ENCODE measurements at places on chromosomes 7 and 10. TPM values are rescaled to one million over a fixed set of nuclear protein-coding genes. Genes with fewer than 3 reads are reported as not detected.

Gene C1QL3
- polyA plus RNA-seq = not detected

Gene GSTO2
- polyA plus RNA-seq = 1.1 TPM

Gene SLC16A12
- polyA plus RNA-seq = 1.9 TPM

Gene CAMK2B
- 17.7 TPM for polyA plus RNA-seq

Gene POLR2J2
- 6.7 TPM for polyA plus RNA-seq

GRCh38 chr10:35437829-35438228, 101.5 kb downstream of the CCNY start:
- DNase-seq = no peak

DNA sequence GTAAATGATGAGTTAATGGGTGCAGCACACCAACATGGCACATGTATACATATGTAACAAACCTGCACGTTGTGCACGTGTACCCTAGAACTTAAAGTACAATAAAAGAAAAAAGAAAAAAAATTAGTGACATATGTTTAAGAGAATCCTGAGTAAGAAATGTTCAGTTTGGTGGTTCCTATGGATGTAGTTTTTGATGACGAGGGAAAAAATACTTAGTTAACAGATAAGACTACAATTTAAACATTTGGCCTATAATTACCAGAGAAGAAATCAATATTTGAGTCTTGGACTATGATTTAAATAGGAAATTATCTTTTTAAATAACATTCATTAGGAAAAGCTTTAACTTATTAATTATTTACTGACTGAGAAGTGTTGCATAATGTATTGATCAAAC, 39.2 kb upstream of the SLC26A3 start:
- DNase-seq = no peak

GRCh38 chr10:123786896-123787295, 104.7 kb downstream of the CPXM2 start:
- DNase-seq = no peak

GRCh38 chr10:110912374-110912773, 6.6 kb downstream of the BBIP1 start:
- DNase-seq = no peak

GRCh38 chr10:3206511-3207157, 34.1 kb upstream of the PITRM1 start:
- DNase-seq = no peak

DNA sequence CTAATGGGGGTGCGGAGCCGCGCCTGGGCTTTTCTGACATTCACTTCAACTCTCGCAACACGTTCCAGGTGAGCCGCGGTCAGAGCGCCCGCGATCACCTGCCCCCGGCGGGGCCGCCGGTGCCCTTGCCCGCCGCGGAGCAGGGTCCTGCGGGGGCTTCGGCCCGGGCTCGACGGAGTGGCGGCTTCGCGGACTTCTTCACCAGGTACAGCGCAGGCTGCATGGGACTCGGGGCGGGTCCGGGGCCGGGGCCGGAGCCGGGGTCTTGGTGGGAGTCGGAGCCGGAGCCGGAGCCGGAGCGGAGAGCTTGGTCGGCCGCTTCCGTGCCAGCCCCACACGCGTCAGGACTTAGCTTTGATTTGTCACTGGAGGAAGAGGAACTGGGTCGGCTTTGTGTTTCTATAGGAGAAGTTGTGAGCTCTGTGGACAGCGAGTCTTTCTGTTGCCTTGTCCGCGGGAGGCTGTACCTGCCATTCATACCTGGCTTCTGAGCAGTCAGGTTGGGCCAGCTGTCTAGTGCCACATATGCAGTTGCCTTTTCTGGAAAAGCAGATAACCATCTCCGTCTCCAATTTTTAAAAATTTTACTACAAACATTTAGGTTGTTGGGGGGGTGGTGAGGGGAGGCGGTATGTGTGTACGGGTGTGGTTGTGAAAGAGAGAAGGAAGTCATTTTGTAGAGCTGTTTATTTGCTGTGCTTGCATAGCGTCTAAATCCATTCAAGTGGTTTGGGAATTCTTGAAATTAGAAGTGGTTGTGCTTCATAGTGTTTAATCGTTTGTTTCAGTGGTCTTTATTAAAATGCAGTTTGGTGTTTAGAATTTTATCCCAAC, 1.3 kb downstream of the TBC1D12 start:
- peak; percentile 78 for DNase-seq

DNA sequence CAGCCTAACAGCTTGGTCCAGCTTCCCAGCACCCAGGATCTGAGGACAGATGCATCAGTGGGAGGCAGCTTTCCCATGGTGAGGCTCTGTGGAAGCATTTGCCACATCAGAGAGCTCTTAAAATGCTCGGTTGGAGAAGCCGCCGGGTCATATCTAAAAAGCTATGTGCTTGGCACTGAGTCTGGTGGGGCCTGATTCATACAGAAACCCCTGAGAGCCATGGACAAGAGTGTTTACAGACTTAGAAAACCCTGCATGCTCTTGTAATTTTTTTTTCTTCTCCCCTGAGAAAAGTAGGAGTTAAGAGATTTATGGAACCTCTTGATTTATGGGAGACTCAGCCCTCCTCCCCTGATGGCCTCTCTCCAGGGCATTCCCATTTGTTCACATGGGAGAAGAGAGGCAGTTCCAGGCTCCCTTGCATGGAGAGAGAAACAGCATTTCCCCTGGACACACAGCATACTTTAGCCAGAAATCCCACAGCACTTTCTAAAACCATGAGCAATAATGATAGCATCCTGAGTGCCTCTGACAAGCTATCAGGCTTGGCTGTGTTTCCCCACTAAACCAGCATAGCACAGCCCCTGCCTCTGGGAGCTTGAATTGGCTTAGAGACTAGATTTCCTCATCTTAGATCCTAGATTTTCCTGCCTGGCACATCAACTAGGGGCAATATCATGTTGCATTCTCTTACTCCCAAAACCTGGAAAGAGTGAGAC, 322.1 kb upstream of the AUTS2 start:
- DNase-seq = no peak

DNA sequence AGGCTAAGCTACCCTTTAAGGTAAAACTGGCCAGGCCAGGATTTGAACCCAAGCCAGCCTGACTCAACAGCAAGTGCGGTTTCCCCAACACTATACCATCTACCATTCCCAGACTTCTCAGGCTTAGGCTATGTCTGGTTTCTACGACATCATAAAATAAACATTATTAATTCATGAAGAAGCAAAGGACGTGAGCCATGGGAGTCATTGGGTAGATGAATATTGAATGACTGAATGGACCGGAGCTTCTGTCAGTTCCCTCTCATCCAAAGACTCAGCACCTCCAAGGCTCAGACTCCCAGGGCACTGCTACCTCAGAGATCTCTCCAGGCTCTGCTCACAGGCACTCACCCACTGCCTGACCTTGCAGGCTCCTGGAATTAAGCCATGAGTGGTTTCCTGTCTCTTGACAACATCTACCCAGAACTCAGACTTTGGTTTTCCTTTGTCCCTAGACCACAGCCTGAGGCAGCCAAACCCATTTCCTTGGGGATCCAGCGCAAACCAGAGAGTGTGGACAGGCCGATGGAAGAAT, 64.6 kb upstream of the STEAP1B start:
- no peak for DNase-seq

Data from hindlimb muscle (tissue), 1 donor.